ENCODE measurements at places on chromosomes 2 and 18.
A peak's percentile ranks its signal among the peaks of the same experiment; 100 is the strongest.

DNA sequence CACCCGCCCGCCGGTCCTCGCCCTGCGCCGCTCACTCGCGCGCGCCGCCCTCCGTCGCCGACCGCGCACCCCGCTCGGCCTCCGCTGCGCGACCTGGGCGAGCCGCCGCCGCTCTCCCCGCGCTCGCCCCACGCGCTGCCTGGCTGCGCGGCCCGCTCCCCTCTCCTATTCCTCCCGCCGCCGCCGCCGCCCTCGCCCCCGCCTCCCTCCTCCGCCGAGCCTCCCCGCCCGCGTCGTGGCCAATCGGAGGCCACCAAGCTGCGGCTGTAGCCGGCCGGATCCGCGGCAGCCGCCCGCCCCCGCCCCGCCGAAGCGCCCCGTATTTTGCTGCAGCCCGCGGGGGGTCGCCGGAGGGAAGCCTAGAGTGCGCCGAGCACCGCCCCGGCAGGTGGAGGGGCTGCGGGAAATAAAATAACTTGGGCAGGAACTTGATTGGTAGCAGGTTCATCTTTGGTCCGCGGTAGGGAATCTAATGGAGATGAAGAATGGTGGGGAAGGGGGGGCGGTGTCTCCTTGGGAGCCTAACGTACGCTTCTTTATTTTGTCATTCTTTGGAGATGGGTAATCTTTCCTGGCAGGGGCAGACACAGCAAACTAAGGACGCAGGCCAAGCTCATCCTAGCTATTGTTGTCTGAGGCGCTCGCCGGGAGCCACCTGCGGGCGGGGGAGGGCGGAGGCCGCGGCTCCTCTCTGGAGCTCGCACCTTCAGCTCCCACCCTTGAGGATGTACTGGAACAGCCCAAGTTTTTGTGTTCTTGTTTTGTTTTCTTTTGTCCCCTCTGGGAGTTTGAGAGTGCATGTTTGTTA is 1.1 kb upstream of the CDH2 start:
- peak; percentile 76 for DNase-seq

DNA sequence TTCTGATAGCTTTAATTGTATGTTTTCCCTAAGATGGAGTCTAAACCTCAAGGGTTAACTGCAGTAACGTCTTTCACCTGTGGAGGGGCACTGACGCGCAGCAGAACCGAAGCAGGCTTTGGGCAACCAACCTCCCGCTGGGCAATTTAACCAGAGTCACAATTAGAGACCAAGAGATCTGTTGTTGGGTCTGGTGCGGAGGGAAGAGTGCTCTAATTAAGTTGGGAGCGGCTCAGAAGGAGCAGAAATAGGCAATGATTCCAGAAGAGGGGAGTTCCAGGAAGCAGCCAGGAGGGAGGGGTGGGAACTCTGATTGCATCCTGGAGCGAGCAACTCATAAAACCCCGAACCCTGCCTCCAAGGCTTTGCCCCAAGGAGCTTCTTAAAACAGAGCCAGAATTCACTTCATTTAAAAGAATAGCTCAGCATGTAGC is 245.8 kb downstream of the PAX3 start:
- DNase-seq: no peak

GRCh38 chr2:236823041-236823629 is 253.5 kb downstream of the ACKR3 start:
- no peak for DNase-seq

GRCh38 chr18:50807176-50807575 is 12.6 kb downstream of the MRO start:
- no peak for DNase-seq

DNA sequence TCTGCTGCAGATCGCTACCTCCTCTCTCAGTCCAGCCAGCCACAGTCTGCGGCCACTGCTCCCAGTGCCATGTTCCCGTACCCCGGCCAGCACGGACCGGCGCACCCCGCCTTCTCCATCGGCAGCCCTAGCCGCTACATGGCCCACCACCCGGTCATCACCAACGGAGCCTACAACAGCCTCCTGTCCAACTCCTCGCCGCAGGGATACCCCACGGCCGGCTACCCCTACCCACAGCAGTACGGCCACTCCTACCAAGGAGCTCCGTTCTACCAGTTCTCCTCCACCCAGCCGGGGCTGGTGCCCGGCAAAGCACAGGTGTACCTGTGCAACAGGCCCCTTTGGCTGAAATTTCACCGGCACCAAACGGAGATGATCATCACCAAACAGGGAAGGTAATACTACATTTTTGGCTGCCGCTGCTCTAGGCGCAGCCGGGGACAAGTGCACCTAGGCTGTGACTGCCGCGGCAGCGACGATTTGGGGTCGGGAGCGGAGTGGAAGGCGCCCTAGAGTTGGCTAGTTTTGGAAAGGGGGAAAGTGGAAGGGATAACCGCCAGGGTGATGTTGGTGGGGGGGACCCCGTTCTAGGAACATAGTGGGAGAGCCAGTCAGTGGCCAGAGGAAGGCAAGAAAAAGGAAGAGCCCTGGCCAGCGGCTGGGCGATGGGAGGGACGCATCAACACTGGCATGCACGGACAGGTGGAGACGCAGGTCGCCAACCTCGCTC is 776 bp downstream of the TBR1 start:
- no peak for DNase-seq

DNA sequence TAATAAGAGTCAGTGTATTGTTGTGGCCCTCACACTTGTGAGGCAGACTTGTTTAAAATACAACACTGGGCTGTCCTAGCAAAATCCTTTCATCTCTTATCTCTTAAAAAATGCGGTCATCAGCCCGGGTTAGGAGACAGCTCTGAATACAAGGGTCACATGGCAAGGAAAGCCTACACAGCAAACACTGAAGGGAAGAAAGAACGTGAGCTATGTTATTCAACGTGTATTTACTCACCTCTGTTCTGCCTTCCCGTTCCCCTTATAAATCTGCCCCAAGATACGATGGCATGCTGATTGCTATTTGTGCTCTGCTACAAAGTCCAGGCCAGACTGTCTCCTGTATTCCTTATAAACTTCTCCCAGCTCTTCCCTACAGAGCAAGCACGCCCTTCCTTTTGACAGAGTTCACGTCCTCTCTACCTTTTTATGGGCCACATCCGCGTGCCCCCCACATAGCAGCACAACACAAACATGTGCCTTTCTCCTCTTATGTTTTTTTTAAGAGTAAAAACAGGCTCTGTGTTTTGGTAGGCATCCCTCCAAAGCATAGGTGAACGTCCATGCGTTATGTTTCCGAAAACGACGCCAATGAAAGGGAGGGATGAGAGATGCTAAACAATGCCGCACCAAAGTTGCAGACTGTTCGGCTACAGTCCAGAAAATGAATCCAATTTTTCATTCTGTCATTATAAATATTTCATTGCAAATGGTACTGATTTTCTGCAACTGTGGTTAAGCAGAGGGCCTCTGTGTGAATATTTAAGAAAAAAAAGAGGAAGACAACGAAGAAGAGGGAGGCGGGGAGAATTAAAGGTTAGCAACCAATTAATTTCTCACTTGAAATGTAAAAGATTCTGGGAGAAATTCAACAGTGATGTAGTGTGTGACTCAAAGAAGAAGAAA is 274.7 kb downstream of the ZNF521 start:
- DNase-seq: no peak

DNA sequence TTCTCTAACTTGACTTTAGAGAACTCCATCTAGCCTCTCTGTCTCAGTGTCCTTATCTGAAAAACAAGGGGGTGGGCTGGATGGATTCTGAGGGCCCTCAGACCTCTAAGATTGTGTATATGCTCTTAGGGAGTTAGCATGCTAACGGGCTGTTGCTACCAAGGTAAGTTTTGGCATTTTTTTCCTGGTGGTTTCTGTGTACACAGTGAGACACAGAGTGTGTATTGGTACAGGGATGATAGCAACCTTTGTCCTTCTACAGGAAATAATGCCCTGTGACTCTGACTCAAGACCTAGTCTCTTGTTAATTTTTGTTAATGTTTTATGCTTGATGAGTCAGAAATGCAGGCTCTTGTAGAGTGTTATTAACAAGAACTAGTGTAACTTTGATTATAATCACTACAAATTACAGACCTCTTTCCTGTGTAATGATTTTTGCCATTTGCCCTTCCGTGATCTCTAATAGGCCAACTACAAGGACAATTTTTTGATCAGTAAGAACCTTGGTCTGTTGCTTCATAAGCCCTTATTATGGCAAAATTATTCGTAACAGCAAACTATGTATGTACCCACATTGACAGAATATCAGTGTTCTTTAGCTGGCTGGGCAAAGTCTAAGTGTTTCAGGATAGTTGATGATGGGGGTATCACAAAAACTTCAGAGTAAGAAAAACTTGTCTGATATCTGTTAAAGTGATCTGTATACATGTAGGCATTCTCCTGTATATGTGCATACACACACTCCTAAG is 89.7 kb downstream of the SPTBN1 start:
- DNase-seq: no peak

- DNase-seq: no peak
Measured at GRCh38 chr18:58496231-58496630, 132.7 kb downstream of the ALPK2 start.

DNA sequence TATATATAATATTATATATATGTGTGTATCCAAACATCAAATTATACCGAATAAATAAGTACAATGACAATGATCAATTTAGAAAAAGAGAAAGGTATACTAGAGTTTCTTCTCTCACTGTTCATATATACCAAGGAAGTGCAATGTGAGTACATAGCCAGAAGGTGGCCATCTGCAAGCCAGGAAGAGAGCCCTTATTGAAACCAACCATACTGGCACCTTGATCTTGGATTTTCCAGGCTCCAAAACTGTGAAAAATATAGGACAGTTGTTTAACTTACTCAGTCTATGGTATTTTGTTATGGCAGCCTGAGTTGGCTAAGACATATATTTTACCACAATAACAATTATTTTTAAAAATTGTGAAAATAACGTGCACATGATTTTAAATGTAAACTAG is 1490.2 kb upstream of the SLC39A10 start:
- peak; percentile 0 for DNase-seq

DNA sequence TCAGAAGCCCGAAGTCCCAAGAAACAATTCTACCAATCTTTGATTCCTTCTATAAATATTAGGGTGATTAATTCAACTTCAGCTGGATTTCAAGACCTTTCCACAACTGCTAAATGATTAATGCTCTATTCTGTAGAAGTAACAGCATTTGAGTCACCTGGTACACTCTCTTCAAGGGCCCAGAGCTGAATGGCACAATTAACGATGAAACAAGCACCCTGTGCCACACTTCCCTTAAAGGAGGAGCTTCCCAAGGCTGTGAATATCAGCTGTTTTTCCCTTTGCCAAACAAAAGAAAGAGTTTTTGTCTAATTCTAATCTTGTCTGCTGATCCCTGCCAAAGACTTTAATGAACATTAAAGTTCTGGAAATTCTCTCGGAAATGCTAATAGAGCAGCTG is 56.0 kb downstream of the BOD1L2 start:
- DNase-seq: peak; percentile 26

GRCh38 chr2:126145752-126146151 is 510.2 kb upstream of the GYPC start:
- no peak for DNase-seq

DNA sequence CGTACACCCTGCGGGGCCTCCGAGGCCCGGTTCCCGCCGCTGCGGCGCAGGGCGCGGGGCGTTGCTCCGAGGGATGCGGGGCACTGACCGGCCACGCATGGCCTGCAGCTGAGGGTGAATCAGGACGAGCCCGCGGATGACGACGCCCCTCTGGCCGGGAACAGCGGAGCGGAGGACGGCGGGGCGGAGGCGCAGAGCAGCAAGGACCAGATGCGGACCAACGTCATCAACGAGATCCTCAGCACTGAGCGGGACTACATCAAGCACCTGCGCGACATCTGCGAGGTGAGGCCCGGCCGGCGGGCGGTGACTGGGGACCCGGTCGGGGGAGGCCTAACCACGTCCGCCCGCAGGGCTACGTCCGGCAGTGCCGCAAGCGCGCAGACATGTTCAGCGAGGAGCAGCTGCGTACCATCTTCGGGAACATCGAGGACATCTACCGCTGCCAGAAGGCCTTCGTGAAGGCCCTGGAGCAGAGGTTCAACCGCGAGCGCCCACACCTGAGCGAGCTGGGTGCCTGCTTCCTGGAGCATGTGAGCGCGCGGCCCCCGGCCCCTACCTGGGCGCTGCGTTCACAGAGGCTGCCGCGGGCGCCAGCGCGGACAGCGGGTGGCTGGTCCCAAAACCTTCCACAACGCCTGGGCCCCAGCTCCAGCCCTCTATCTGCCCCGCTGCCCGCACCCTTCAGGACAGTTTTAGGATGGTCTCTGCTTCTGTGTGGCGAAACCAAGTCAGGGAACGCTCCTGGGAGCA is 53.2 kb downstream of the FAM168B start:
- DNase-seq: no peak

DNA sequence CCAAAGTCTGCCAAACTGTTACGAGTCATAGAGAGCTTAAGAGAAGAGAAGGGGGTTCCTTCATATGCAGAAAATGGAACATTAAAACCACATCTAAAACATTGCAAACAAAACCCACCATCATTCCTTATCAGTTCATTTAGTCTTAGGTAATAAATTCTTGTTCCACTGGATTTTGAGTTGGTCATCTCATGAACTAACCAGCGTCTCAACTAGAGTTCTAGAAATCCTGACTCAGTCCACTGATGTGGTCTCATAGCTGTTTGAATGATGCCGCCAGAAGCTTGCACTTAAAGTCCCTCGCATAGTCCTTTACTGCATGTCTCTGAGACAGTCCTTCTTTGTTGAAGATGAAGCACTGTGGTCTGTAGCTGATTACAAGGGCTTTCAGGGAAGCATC is 15.0 kb upstream of the CAB39 start:
- DNase-seq: no peak

GRCh38 chr2:42926434-42927333 is 134.3 kb upstream of the HAAO start:
- no peak for DNase-seq

- peak; percentile 16 for DNase-seq
Measured at GRCh38 chr2:113324684-113325160, 46.0 kb upstream of the PAX8 start.

- DNase-seq: peak; percentile 25
Measured at GRCh38 chr2:39902103-39902502, 123.0 kb upstream of the THUMPD2 start.

- no peak for DNase-seq
Measured at GRCh38 chr2:38886063-38886462, 3.6 kb upstream of the ARHGEF33 start.

- DNase-seq: no peak
Measured at GRCh38 chr2:188787021-188787657, 187.0 kb upstream of the COL3A1 start.

- no peak for DNase-seq
Measured at GRCh38 chr2:69723791-69724190, 18.1 kb upstream of the ANXA4 start.

GRCh38 chr2:216298719-216299495 is 73.4 kb downstream of the MARCHF4 start:
- DNase-seq: no peak

Measured in putamen (tissue), 1 donor.